ENCODE measurements at places on chromosomes 12 and 14.

DNA sequence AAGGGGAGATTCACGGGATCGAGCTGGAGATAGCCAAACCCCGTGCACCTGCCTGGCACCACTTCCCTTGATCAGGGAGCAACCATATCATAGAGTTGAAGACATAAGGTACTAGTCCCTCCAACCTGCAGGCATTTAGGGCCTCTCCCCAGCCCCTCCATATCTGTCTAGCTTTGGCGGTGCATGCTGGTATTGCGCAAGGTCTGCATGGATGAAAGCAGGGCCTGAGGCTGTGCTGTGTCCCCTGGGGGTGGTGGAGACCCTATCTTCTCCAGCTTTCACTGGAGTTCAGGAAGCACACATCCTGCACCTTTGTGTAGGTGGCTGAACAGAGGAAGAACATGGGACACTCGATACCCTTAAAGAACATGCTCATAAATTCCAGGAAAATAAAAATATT lies 46.9 kb downstream of the KCTD10 start:
- no peak for DNase-seq

DNA sequence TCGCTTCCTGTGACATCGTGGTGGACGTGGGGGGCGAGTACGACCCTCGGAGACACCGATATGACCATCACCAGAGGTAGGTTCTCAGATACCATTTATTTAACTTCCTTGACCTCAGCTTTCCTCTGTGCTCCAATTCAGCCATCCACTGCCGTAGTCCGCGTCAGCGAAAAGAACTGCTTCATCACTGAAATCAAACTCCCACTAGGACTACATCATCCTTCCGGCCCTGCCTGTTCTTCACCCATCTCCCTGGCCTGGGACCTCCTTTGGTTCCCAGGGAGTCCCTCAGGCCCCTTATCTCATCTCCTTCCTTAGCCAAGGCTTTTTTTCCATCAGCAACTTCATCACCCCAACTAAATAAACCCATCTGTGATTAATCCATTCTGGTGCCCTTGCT lies 692 bp downstream of the MYG1 start:
- DNase-seq: peak; percentile 19

DNA sequence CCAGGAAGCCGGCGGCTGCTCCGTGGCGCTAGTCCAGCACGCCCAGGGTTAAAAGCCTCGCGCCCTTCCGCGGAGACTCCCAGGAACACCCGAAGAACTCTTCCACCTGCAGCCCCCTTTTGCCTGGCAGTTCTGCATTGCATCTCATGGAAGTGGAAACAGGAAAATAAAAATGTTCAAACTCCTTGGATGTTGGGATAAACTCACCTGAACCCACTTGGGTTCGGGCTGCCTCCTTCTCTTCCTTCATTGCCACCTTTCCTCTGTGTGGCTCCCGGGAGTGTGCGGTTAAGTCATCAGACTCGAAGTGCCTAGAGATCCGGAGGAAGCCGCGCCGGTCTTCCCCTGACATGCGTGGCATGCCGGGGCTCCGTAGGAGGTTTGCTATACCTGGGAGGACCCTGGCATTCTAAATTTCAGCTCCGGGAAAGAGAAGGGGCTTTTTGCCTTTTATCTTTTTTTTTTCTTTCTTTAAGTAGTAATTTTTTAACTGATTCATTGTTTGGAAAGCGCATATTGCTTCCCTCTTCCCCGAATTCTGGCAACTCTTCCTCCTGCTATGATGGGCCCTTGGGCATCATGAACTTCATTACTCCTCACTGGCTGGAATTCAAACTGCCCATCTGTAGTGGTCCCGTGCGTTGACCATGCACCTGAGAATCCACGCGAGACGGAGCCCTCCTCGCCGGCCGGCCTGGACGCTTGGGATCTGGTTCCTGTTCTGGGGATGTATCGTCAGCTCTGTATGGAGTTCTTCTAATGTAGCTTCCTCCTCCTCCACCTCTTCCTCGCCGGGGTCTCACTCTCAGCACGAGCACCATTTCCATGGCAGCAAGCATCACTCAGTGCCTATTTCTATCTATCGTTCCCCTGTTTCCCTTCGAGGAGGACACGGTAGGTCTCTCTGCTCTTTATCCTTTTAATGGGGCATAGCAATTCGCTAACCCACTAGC lies 931.4 kb downstream of the DIO2 start:
- DNase-seq: no peak

DNA sequence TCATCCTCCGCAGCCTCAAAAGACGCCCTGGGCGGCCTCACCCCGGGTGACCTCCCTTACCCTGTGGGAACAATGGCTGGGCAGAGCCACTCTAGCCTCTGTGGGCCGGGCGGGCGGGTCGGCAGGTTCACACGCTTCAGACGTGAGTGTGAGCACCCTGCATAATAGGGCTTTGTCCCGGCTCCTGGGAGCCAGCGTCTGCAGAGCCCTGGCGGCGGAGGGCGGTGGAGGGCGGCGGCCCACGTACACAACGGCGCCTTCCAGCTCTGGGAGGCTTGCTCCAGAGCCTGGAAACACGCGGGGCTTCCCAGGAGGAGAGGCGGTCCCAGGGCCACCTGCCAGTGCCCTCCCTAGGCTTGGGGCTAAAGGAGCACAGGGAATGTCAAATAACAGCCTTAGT lies 205.6 kb downstream of the BCL11B start:
- DNase-seq: no peak

- DNase-seq: no peak
Measured at GRCh38 chr12:101010896-101011295, 199.1 kb downstream of the SLC5A8 start.

DNA sequence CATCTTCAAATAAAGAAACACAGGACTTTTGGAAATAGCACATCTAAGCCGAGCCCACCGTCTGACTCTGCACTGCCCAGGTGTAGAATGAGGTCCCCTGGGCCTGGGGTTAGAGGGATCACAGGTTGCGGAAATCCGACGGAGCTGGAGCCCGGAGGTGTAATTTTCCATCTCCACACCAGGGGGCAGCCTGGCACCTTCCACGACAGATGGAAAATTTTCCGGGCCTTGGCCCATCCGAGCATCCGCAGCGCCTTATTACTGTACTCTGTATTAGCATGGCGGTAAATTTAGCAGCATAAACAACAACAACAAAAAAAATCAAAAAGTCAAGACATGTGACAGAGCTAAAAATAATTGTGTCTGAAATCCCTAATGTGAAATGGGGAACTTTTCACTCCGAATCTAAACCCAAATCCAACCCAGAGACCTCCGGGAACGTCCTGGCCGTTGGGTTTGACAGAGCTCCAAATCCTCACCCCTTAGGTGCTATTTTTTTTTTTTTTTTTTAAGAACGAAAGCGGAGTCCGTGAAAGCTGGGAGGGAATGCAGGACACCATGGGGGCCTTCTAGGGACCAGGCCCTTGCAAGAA lies 93.9 kb downstream of the KSR2 start:
- peak; percentile 74 for DNase-seq

DNA sequence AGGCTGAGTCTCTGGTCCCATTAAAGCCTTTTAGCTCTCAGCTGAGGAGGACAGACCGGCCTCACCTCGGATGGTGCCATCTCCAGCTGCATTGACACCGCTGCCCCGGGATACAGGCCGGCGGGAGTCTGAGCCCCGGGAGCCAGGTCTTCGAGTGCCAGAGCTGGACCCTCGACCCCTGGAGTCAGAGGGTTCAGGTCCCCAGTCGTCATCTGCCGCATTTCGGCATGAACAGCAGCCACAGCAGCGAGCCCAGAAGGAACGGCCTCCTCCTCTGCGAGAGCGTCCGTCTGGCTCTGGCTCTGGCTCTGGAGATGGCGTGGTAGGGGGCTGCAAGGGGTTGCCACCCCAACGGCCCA lies 1.0 kb downstream of the TGM1 start:
- no peak for DNase-seq

DNA sequence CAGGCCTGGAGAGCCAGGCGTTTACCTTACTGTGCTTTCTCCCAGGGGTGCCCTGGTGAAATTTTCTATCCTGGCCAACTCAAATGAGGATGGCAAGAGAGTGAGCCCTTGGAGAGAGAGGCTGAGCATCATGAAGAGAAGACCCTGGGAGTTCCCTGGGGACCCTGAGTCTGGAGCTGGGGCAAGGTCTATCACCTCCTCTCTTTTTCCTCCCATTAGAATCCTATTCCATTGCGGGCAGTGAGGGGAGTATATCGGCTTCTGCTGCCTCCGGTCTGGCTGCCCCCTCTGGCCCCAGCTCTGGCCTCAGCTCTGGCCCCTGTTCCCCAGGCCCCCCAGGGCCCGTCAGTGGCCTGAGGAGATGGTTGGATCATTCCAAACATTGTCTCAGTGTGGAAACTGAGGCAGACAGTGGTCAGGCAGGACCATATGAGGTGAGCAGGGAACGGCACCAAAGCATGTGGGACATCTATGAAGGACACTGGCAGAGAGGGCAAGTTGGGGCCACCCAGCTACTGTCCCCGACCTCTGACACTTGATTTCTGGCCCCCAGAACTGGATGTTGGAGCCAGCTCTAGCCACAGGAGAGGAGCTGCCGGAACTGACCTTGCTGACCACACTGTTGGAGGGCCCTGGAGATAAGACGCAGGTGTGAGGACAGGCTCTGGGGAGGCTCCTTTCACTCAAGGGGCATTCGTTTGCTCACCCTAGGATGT lies 1.6 kb downstream of the ARHGEF25 start:
- DNase-seq: no peak

DNA sequence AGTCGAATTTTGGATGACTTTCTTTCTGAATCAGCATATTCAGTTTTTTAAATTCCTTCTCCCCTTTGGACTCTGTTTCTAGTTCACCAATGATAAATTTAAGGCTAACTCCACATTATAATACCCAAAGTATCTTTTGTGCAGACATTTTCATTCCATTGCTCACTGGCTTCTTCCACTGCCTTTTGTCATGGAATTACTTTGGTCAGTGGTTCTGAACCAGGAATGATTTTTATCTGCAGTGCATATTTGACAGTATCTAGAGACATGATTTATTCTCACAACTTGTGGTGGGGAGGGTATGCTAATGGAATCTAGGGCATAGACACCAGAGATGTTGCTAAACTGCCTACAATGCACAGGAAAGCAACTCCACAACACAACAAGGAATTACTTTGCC lies 234.4 kb upstream of the PRKD1 start:
- DNase-seq: no peak

GRCh38 chr14:88392609-88393008 lies 7.2 kb downstream of the SPATA7 start:
- DNase-seq: no peak

DNA sequence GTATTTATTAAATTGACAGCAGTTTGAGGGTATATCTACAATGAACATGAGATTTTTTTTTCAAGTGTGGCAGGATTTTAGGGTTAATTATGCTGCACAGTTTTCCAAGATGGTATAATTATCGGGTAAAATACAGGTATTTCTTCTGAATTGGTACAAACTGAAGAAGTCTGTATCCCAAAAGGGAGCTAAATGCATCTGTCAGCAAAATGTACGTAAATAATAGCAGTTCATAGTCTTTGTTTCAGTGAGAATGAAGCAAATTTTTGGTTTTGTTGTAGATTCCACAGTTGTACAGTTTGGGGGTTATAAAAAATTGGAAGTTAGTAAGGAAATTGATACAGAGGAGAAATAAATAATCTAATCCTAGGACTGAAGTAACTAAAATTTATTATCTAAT lies 63.3 kb downstream of the RAD52 start:
- DNase-seq: no peak

DNA sequence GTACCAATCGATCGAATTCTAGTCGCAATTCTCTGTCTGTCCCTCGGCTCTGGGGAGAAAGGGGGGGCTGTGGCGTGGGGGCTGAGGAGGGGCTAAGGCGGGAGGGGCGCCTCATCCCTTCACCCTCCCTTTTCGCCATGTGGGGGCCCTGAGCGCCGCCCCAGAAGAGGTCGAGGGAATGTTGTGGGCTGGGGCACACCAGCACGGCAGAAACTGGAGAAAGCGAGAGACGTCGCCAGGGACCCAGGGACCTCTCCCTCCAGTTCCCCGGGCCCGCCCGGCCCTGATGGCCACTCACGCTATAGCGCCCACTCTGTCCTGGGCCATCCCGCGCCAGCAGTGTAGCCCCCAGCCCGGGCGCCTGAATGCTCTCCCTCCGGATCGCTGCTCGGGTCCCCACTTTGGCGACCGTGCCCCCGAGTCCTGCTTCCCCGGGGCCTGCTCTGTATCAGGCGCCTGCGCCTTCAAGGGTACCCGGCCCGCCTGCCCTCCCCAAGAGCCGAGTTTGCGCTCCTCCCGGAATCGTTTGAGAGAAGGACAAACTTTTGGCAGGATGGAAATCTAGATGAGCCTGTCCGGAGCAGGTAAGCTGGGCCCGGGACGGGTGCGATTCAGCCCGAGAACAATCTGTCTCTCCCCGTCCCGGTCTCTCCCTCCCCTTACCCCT lies 62.6 kb downstream of the SMUG1 start:
- peak; percentile 14 for DNase-seq

DNA sequence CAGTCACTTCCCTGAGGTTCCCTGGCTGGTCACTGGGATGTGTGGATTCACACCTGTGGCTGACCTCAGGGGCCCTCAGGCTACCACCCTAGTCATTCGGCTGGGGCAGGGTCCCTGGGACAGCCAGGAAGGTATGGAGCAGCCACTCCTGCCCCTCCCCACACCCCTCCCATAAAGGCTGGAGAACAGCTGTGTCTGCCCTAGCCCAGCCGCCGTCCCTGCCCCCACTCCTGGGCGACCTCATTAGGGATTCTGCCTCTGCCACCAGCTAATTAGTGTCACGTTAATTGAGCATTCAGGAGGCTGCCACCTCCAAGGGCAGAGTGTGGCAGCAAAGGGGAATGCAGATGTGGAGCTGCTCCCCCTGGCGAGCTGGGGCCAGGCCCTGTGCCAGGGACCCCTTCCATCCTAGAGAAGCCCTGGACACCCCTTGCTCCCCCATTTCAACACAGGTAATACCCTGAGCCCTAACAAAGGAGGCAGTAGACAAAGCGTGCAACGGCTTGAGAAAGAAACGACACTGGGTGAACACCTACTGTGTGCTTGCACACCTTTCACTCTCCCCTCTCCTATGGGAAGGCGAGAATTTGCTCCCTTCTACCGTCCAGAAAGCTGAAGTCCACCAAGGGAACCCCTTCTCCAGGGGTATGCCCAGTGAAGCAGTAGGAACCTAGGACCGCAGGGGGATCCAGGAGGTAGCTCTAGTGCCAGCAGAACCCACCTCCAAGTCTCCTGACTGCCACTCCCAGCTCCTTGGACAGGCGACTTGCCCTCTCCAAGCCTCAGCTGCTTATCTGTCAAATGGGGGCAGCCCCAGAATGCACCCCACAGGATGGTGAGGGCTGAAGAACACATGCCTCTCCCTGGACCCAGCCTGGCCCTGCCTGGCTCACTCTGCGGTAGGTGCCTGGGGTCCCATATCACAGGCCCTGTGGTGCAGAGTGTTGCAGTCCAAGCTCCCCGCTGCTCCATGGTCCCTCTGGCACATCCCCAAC lies 45.1 kb downstream of the FAM222A start:
- no peak for DNase-seq
